Cardiac muscle cell (in vitro differentiated cells and primary cell): ENCODE measurements at places on chromosomes 2 and 18.

DNA sequence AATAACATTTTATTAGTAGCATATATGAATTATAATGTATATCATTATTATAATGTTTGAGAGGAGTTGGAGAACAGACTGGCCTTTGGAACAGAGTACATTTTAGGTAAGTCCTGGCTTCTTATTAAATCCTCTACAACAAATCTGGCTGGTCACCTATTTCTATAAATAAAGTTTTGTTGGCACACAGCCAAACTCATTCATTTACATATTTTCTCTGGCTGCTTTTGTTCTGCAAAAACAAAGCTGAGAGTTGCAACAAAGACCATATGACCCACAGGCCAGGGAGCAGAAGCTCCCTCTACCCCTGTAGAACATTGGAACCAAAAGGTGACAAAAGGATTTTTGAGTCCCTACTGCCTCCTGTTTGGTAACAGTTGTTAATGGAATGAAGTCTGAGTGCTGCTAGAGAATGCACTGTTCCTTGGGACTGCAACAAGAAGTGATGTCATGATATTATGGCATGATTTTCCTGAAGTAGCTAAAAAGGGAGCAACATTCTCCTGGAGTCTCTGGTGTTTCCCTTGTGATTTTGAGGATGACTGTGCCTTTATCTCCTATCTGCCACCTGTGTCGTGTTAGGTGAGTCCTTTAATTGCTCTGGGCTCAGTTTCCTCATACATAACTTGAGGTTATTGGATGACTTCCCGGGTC, 22.0 kb upstream of the SP9 start:
- DNase-seq = peak; percentile 15

- no peak for DNase-seq
Measured at GRCh38 chr2:1477196-1478040, 64.2 kb downstream of the TPO start.

GRCh38 chr2:63977904-63978303, 41.3 kb downstream of the VPS54 start:
- no peak for DNase-seq

DNA sequence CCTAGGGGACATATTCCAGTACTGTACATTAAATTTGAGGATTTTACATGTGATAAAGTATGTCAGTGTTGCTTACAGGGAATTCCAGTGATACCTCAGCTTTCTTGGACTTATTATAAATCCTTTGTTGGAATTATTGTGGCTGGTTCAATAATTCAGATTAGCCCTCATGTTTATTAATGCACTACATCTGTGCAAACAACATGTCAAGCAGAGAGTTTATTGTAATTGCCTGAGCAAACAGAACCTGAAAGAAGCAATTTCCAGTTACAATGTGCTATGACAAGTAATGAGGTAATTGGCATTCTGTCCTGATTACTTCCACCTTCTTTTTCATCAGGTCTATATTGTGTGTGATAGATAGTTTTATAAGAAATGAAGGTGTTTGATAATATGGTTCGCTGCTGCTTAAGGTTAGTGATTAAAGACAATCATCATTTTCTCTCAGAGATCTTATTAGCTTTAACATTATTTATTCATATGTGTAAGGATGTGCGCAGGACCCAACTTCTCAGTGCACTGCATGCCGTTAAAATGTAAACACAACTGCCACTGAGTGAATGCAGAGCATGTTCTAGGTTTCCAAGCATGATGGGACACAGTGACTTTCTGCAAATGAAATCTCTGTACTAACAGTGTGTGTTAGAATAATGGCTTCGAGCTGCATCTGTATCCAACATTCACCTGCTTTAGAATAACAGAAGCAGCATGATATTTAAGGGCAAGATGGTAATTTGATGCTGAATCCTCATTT, 973.7 kb upstream of the POU3F3 start:
- DNase-seq = no peak

GRCh38 chr18:35856178-35856577, 116.3 kb upstream of the RMP24 start:
- DNase-seq = no peak

DNA sequence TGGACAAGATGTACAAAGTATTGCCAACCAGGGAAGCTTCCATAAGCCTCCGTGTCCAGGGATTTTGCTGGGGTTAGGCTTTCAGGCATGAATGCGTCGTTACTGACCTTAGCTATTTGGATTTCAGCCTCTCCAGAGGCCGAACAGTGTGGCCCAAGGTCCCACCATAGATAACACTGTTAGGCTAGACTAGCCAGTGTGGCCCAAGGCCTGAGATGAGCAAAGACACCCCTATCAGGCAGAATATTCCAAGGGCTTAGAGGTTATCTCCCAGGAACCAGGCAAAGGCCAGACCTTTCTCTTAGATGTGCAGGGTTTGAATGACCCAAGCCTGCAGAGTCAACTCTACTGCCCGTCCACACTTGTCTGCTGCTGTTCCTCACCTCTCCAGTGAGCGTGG, 131.7 kb upstream of the NDUFV2 start:
- DNase-seq = no peak

DNA sequence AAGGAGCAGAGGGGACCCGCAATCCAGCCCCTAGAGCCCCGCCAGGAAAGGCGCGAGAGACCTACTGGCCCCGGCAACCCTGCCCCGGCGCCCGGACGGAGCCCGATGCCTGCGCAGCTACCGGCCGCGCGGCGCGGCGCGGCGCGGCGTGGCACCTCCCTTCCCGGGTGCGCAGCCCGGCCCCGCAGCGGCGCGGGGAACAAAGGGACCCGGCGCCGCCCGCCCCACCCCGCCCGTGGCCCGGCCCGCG, 307 bp downstream of the CDH2 start:
- DNase-seq = no peak

DNA sequence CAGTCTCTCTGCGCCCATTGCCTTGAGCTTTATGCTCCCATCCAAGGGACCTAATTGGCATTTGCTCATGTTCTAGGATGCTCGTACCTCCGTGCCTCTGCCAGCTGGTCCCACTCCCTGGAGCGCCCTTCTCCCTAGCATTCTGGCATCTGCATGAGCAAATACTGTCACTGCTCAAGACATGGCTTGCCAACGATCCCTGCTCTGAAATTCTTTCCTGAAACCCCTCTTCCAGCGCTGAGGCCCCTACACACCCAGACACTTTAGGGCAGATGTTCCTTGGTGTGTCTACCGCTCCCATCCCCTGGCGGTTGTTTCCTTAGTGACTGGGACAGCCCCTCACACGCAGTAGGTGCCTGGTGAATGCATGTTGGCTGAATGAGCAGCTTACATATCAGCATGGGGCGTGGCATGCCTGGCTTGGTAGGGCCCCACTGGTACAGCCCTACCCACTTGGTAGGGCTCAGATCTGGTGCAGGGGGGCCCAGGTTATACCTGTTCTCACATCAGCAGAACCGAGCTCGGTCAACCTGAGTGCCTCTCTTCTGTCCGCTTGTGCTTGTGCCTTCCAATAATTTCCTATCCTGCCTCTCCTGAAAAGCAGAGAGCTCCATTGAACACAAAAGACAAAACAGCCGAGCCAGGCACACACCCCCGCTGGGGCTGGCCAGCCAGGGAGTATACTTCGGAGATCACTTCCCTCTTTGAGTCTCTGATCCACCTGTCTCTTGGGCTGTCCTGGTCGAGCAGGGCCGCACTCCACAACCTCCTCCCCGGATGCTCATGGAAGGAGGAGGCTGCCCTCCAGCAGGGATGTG, 59.2 kb downstream of the INHBB start:
- DNase-seq = no peak

DNA sequence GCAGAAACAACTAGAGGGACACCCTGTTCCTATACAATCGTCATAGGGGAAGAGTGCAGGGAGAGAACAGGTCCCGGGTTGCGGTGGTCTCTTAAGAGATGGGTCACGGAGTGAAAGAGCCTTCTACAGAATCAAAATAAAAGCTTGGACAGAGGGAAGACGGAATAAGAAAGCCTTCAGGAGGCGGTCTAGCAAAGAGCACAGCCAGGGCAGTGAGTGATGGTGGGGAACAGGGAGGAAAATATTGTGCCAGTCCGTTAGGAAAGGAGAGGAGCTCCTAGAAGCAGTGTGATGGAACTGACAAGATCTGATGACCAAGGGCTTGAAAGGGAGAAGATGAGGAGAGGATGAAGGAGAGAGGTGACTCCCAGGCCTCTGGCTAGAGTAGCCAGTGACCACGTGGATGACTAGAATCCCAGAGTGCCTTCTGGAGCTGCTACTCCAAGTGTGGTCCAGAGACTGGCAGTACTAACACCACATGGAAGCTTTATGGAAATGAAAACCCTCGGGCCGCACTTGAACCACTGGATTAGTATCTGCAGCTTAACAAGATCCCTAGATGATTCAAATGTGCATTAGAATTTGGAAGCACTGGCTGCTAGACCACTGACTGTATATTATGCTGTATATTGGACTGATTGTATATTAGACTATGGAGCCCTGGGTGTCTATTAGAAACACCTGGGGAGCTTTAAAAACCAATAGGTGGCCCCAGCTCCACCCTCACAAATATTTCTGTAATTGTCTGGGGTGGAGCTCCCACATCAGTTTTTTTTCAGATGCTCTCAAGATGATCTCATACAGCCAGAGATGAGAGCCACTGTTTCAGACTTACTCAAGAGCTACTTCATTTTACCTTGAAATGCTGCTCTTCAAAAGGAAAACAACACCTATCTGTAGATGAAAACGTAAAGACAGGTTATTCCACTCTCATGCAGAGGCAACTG, 1.1 kb upstream of the EVA1A start:
- no peak for DNase-seq

DNA sequence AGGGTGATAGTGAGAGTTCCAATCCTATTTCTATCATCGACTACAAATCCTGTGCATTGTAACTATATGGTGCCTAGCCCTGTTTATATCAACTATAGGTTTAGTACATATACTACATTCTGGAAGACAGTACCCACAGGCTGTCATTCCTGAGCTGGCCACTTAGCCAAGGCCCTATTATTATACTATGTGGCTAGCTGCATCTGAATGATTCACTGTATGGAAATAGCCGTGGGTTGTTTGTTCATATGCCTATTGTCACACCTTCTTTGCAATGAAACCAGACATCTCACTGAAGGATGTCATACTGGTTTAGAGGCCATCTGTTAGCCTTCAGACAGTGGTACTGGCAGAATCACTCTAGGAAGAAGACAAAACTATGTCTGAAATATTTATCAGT, 62.3 kb upstream of the FSIP2 start:
- DNase-seq = no peak

DNA sequence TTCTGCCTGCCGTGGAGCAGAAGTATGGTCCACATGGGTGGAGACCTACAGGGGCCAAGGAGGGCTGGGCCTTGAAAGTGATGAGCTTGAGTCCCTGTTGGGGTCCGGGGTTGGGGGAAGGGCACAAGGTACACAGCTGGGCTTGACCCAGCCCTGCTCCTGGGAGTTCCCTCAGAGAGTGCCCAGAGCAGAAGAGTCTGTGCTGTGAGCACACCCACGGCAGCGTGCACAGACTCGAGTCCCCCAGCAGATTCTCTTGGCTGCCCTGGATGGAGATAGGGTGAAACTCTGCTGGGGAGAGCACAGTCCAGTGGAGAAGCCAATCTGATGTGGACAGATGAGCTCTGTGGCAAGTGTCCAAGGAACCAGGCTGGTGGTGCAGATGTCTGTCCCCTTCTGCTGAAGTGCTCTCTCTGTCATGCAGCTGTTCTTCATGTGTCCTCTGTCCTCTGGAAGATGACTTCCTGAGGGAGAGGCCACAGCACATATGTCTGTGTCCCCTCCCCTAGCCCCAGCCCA, 27.5 kb downstream of the INPP4A start:
- DNase-seq = no peak

DNA sequence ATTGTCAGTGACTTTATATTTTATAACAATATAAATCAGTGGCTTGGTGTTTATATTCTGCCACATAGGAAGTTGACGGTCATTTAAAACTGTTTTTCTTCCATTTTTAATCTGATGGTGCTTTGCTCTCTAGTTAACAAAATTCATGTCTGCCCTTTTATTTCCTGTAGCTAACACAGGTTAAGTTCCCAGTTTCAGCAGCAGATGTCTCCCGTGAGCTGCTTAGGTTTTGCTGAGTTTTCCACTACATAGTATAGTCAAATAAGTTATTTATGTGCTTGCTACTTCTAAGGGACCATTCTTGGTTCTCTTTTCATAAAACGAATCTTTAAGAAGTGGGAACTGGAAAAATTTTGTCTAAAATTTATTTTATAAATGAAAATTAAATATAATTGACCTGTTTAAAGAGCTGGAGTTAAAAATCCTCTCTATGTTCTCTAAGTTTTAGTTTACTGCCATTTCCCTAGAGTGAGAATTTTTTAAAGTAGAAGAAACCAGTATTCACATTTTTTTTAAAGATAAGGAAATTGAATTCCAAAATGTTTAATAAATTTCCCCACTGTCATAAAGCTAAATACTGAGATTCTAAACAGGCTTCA, 20.6 kb downstream of the HTR2B start:
- peak; percentile 80 for DNase-seq

GRCh38 chr18:37403100-37403781, 162.4 kb downstream of the CELF4 start:
- peak; percentile 77 for DNase-seq

DNA sequence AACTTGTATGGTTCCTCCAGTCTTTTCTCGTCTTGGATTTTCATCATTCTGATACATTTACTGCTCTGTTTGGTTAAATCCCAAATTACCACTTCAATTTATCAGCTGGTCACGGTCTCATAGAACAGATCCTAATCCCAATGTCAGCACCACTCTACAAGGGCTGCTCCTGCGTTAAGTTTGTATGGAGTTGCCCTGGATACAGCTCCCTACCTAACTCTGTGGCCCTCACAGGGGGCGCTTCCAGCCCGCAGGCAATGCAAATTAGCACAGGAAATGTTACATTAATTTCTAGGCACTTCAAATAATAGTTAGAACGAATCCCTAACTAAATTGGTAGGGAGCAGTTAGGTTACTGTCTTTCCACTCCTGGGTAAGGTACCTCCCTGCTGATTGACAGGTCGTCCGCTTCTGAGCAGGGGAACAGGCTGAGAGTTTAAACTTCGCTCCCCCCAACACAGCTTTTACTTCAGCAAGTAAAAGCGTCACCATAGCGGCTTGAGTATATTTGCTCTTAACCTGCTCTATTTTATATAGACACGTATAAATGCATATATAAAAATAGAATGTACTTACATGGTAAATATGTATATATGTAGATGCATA, 238.5 kb upstream of the FANCL start:
- no peak for DNase-seq

DNA sequence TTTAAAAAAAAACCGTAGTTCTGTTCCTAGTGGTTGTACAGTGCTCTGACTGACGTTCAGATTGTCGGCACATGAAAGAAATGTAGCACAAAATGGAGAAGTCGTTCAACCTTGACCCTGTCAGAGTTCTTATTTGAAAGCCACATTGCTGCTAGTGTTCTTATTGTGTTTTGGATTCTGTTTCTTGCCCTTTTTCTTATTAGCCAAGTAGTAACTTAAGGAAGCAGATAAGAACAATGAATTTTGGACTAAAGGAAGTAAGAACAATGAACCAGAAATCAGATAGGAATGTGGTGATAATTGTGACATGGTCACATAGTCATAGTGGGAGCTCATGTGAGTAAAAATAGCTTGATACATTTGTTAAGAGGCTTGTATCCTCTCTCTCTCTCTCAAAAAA, 45.9 kb downstream of the RPIA start:
- peak; percentile 73 for DNase-seq

- no peak for DNase-seq
Measured at GRCh38 chr2:171323971-171324528, 109.7 kb downstream of the METTL8 start.

GRCh38 chr2:58871469-58872142, 630.5 kb upstream of the FANCL start:
- DNase-seq = no peak

- no peak for DNase-seq
Measured at GRCh38 chr2:16179701-16180416, 239.5 kb downstream of the MYCN start.

- peak; percentile 48 for DNase-seq
Measured at GRCh38 chr2:50591642-50592041, 440.3 kb downstream of the NRXN1 start.
